ENCODE measurements at places on chromosomes 13 and 19.

- DNase-seq = peak; percentile 69
Measured at GRCh38 chr19:48997972-48998371, 4.3 kb downstream of the RUVBL2 start.

GRCh38 chr13:28488376-28489005, 6.4 kb downstream of the FLT1 start:
- peak; percentile 61 for DNase-seq

DNA sequence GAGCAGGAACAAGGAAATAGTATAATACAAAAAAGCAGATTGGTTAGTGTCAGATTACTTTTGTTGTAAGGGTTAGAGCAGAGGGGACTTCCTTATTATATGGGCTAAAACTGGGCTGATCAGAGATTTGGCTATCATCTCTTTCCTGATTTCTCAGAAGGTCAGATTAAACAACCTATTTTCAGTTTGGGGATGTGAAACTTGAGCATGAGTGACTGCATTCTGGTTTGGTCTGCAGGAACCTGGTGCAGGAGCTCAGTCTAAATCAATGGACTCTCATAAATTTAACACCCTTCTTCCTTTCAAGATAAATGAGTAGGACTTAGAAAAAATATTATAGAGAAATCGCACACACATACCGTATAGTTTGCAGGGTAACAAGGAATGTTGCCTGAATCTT, 12.9 kb upstream of the RFXAP start:
- DNase-seq = no peak

- peak; percentile 79 for DNase-seq
Measured at GRCh38 chr13:25738342-25739196, 313.2 kb downstream of the SHISA2 start.

DNA sequence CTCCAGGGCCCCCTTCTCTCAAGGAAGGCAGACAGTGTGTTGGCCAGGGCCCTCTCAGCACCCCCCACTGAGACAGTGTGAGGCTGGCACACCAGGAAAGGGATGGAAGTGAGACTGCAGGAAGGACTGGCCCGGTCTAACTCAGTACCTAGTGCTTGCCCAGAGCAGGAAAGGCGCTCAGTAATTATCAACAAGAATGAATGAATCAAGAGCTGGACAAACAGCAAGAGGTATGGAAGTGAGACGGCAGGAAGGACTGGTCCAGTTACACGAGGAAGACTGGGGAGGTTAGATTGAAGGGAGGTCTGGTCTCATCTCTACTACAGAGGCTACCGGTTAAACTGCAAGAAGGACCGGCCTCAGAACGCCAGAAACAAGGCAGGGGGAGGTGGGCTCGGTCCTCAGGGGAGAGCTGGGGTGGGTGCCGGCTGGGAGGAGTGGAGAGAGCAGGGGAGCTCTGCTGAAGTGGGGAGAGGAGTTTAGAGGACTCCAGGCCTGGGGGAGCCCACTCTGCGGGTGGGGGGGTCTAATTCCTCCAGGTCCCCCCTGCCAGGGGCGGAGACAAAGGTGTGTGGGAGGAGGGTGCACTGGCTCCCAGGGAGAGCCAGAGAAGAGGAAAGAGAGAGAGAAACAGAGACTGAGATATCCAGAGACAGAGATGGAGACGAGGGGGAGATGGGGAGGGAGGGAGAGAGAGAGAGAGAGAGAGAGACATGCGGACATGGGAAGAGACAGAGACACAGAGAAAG, 1.1 kb downstream of the SLC8A2 start:
- DNase-seq = no peak

DNA sequence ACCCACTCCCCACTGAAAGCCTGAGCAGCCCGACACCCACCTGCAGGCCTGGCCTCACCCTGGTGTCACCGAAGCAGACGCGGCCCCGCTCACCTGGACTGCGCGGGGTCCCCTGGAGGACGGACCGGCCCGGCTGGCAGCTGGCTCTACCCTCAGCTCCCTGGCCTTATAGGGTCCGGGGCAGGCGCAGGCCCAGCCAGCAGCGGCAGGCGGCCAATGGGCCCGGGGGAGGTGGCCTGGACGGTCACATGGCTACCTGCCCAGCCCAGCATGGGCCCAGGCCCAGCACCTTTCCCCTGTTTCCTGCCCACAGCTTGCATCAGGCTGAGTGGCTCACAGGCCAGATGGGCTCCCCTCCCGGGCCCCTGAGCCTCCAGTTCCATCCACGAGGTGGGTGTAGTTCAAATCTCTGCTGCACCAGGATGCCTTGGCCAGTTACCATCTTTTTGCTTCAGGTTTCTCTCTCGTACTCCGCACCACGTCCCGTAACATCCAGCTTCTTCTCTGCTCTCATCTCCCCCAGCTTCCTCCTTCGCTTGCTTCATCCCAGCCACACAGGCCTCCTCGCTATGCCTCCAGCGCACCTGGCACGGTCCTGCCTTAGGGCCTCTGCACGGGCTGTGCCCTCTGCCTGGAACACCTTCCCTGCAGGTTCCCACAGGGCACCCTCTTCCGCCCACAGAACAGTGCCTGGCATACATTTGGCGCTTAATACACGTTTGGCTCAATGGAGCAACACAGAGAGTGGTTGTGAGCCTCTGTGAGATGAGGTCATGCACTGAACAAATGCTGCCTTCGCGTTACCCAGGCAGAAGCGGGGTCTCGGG, at the start of gene PLIN4:
Gene PLIN4, minus strand, starts transcription at position 142 of the 827 bp plus-strand sequence. CDS start 214 bp downstream, outside the sequence.
- no peak for DNase-seq

GRCh38 chr13:63448692-63449091, 2033.0 kb upstream of the PCDH20 start:
- peak; percentile 62 for DNase-seq

DNA sequence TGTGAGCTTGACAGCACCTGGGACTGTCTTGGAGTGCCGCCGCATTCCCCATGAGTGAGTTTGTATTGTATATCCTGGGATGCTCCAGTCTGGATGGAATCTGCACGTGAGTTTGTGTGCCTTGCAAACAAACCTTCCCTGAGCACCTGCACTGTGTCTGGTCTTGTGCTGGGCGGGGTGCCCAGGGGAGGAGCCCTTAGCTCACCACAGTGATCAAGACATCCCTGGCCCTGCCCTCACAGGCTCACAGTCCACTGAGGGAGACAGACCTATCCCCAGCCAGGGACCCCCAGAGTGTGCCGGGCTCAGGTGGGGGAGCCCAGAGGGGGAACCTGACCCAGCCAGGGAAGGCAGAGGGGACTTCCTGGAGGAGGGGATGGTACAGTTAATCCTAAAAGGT, 1.7 kb upstream of the BCAM start:
- DNase-seq = no peak

DNA sequence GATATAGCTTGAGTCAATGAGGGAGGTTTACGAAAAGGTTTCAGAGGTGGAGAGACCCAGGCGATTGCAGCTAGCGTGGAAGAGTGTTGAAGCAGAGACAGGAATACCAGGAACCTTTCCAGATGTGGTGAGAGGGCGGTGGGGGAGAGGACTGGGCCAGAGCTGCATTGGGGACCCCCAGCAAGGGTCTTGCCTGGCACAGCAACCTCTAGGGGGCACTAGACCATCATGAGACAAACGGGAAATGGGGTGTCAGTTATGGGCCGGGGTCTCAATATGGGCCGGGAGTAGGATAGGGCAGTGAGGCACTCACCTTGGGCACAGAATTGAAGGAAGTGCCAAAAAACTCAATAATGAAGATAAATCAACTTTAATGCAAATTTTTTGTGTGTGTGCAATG, 2.1 kb upstream of the LRP3 start:
- no peak for DNase-seq

DNA sequence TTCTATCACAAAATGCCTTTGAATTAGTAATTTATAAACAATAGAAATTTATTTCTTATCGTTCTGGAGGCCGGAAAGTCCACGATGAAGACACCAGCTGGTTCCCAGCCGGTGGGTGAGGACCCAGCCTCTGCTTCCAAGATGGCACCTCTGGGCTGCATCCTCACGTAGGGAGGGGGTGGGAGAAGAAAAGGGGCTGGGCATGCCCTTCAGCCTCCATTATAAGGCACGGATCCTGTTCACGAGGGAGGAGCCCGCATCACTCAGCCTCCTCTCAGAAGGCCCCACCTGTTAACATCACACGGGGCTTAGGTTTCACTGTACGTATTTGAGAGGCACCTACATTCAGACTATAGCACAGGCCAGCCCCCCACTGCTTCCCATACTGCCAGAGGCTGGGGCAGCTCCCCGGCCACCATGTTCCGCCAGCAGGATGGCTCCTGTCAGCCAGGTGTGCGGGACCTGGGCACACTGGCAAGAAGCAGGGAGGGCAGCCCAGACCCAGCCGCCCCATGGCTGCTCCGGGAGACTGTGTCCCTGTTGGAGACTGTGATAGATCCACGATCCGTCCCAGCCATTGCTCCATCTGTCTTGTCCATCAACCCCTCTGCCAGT, 131.6 kb downstream of the SOX1 start:
- DNase-seq = no peak

GRCh38 chr19:48631225-48631624, 6.0 kb downstream of the DBP start:
- DNase-seq = no peak

- no peak for DNase-seq
Measured at GRCh38 chr13:62629618-62630017, 1214.0 kb upstream of the PCDH20 start.

- DNase-seq = no peak
Measured at GRCh38 chr19:49378512-49378911, 9.5 kb upstream of the KASH5 start.

DNA sequence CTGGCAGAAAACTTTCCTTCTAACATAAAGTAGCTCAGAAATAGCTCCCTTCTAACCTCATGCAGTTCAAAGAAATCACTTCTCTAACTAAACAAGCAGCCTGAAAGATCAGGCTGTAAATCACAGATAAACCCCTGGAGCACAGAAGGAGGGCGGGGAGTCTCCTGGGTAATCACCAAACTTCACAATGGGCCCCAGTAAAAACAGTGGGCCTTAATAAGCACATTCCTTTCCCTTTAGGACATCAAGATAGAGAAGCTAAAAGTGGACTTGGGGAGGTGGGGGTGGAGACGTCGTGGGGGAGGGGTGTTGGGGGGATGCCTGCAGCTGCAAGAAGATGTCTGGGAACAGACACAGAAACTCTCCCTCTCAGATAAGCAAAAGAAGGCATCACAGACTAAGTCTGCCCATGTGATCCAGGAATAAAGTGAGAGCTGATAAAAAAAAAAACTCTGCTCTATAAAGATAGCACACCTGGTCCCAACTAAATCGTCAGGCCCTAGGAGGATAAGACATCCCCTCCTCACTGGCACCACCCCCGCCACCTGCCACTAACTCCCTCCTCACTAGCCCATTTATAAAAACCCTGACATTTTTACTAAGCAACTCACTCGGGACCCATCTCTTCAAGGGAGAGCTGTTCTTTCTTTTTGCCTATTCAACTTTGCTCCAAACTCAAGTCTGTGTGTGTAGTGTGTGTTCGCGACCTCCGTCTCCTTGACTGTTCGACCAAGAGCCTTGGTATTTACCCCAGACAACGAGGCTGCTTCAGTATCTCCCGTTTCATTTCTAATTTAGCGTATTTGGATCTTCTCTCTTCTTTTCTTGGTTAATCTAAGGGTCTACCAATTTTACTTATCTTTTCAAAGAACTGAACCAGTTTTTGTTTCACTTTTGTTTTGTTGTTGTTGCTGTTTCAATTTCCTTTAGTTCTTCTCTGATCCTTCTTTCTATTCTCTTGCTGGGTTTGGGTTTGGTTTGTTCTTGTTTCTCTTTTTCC, 31.7 kb downstream of the DNAJC15 start:
- peak; percentile 90 for DNase-seq

DNA sequence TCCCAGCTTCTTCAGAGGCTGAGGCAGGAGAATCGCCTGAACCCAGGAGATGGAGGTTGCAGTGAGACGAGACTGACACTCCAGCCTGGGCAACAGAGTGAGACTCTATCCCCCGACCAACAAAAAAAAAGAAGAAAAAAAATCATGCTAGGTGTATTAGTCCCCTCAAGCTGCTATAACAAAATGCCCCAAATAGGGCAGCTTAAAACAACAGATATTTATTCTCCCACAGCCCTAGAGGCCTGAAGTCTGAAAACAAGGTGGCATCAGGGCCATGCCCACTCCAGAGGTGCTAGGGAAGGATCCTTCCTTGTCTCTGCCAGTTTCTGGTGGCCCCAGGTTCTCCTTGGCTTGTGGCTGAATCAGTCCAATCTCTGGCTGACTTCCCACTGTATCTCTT, 8.6 kb upstream of the EHD2 start:
- no peak for DNase-seq

DNA sequence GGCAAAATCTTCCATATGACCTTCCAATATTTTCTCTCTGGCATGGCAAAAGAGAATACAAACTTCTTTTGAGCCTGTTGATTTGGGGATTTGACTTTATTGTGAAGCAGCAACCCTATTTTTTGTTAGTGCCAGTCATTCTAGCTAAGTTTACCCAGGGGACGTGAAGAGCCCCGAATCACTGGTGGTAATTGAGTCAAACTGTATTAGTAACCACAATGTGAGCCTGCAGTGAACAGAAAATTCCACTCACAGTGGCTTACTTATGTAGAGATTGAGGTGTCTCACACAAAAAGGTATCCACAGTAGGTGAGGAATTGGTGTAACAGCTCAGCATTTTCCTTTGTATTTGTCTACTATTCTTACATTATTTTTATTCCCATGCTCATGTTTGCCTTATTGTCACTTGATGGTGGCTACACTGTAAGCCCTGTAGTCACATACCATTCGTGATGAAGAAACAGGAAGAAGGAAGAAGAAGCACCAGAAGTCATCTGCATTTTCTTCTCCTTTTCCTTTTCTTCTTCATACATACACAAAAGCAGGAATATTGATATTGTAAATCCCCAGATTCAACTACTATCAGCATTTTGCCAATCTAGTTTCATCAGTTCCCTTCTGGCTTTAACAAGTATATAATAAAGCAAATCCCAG, 33.3 kb upstream of the MYCBP2 start:
- DNase-seq = no peak

Measured in fibroblast of skin of back (primary cell).